ENCODE measurements at places on chromosomes 5 and 9. TPM values are rescaled to one million over a fixed set of nuclear protein-coding genes. Genes with fewer than 3 reads are reported as not detected.

Gene TNFSF15
- total RNA-seq, result not detected

Gene ANKDD1B
- total RNA-seq, result 0.31 TPM

Gene PAPPA
- total RNA-seq, result 80.3 TPM

Gene SPINK4
- total RNA-seq, result not detected

Gene ZNF462
- 9.5 TPM for total RNA-seq

Gene C9orf153
- not detected for total RNA-seq

Gene ANKRD34B
- total RNA-seq, result not detected

Gene GPR150
- total RNA-seq, result 0.20 TPM

Gene SMARCA2
- 68.3 TPM for total RNA-seq

Gene ECPAS
- total RNA-seq, result 59.6 TPM

Gene CDC20B
- total RNA-seq, result not detected

Gene PCDHGA5
- total RNA-seq, result 3.0 TPM

Gene PPP1R26
- total RNA-seq, result 4.6 TPM

Gene PCDHB6
- 0.06 TPM for total RNA-seq

Gene ZNF883
- 1.8 TPM for total RNA-seq

Gene HK3
- total RNA-seq, result not detected

Gene CARD6
- 23.3 TPM for total RNA-seq

Gene CDKN2B-AS1
- total RNA-seq, result 1.2 TPM

Gene ZFP2
- 2.8 TPM for total RNA-seq

Gene DOLK
- total RNA-seq, result 20.7 TPM

Gene HINT2
- total RNA-seq, result 25.5 TPM

Gene DBH
- total RNA-seq, result not detected

Gene MLANA
- total RNA-seq, result not detected

Gene TMC1
- total RNA-seq, result not detected

Gene C9
- not detected for total RNA-seq

Gene FCN2
- not detected for total RNA-seq

Gene CCDC152
- total RNA-seq, result 1.2 TPM

Gene RAB14
- 30.3 TPM for total RNA-seq

Gene LHX3
- total RNA-seq, result not detected

Gene SLC36A2
- total RNA-seq, result not detected

Gene ZNF346
- total RNA-seq, result 10.9 TPM

Gene PCDHGB6
- 2.6 TPM for total RNA-seq

Gene SLC25A2
- total RNA-seq, result not detected

Gene MEF2C
- 8.3 TPM for total RNA-seq

Gene GPR151
- total RNA-seq, result not detected

Gene MRPL36
- 34.3 TPM for total RNA-seq

Gene PTPDC1
- total RNA-seq, result 7.2 TPM

Gene NTRK2
- total RNA-seq, result 1.2 TPM

Gene SURF1
- 38.0 TPM for total RNA-seq

Gene FOXD4L4
- total RNA-seq, result not detected

Gene OMD
- total RNA-seq, result 11.2 TPM

Gene OR13C3
- not detected for total RNA-seq

Gene PCDHB16
- 1.0 TPM for total RNA-seq

Gene TNPO1
- 98.4 TPM for total RNA-seq

Gene PLAC8L1
- not detected for total RNA-seq

Gene RNF208
- not detected for total RNA-seq
